ENCODE measurements at places on chromosomes 12 and 14.

GRCh38 chr14:69873877-69874780, 5.1 kb upstream of the SMOC1 start:
- H3K27me3 ChIP-seq = no peaks in the 10 kb centered on the region
- H3K4me1 ChIP-seq = no peaks in the 10 kb centered on the region
- no peak overlapping the region for H3K27ac ChIP-seq
- no peak for DNase-seq

GRCh38 chr14:102461490-102462338, 47.9 kb downstream of the ANKRD9 start:
- H3K4me3 ChIP-seq = no peak overlapping the region
- H3K4me1 ChIP-seq = no peaks in the 10 kb centered on the region
- no peak overlapping the region for H3K27ac ChIP-seq
- no peaks in the 10 kb centered on the region for H3K27me3 ChIP-seq
- no peak for DNase-seq

DNA sequence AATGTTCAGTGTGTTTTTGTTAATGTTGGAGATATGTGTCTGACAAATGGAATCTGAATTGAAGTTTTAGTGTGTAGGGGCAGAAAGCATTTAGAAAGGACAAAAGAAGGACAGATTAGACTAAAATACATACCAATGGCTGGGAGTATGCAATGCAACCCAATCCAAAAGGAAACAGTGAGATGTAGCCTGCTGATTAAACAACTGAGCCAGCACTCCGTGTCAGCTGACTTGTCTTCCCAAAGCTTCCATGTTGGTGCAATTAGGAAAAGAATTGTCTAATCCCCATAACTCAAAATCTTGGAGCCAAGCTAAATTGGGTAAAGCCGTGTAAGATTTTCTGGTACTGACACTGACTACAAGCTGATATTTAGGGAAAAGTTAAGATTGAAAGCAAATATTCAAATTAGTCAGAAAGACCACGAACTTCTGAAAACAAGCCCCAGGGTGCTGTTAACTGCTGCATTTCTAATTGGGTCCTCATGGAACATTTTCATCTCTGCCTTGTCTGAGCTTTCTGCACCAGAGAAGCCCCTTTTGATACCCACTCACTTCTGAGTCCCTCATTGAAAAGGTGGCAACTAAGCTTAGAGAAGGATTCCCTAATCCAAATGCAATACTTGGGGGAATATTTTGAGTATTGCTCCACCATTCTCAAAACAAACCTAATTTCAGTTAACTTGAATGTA, 109.1 kb downstream of the DAD1 start:
- peak overlapping the region; percentile 9 for H3K4me3 ChIP-seq
- H3K27me3 ChIP-seq = no peaks in the 10 kb centered on the region
- H3K27ac ChIP-seq = peak overlapping the region; percentile 29

DNA sequence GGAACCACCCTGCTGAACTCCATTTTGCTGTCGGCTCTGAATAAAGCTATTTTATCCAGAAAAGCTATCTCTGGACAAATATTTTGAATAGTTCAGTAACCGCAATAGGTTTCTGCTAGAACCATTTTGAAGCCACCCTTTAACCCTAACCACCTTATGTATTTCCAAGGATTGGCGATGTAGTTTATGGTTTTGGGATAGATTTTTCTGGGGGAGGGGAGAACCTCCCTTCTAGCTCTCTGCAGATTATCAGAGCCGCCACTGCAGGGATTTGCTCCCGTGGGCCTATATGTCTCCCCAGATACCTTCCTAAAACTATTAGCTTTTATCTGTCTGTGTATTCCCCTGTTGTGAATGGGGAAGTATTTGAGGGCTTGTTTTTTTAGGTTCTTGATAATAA, 1.8 kb upstream of the TUBA1B start:
- peaks cover 8% of the 10 kb centered on the region for H3K36me3 ChIP-seq
- peaks cover 23% of the 10 kb centered on the region for H3K4me1 ChIP-seq
- no peak overlapping the region for H3K4me3 ChIP-seq
- H3K27ac ChIP-seq = no peak overlapping the region
- no peak for DNase-seq

DNA sequence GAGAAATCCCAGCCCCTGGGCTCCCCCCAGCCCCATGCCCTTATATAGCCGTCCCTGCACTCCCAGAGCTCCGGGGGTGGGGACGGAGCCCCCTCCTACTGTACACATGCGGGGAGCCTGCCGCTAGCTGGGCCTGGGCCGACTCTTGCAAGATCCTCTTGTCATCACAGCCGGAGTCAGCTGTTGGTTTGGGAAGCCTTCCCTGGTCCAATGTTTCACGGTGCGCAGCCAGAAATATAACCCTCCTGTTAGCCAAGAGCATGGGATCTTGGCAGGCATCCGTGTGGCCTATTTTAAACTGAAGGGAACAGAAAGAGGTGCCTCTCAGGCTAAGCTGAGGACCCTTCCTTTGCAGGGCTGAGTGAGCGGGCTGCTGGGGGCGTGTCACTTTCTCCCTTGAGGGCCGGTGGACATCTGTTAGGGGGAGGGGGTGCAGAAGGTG, 175.3 kb downstream of the TSPAN9 start:
- H3K4me3 ChIP-seq = no peak overlapping the region
- no peaks in the 10 kb centered on the region for H3K36me3 ChIP-seq
- H3K27ac ChIP-seq = no peak overlapping the region

- H3K4me1 ChIP-seq = no peaks in the 10 kb centered on the region
- H3K4me3 ChIP-seq = no peak overlapping the region
- no peak overlapping the region for H3K27ac ChIP-seq
- no peak for DNase-seq
- no peaks in the 10 kb centered on the region for H3K27me3 ChIP-seq
- no peaks in the 10 kb centered on the region for H3K36me3 ChIP-seq
Measured at GRCh38 chr12:117603316-117604113, 242.1 kb upstream of the NOS1 start.

GRCh38 chr14:51513281-51513680, 138.4 kb upstream of the FRMD6 start:
- no peaks in the 10 kb centered on the region for H3K4me1 ChIP-seq
- no peaks in the 10 kb centered on the region for H3K27me3 ChIP-seq
- H3K4me3 ChIP-seq = no peak overlapping the region
- H3K27ac ChIP-seq = no peak overlapping the region

DNA sequence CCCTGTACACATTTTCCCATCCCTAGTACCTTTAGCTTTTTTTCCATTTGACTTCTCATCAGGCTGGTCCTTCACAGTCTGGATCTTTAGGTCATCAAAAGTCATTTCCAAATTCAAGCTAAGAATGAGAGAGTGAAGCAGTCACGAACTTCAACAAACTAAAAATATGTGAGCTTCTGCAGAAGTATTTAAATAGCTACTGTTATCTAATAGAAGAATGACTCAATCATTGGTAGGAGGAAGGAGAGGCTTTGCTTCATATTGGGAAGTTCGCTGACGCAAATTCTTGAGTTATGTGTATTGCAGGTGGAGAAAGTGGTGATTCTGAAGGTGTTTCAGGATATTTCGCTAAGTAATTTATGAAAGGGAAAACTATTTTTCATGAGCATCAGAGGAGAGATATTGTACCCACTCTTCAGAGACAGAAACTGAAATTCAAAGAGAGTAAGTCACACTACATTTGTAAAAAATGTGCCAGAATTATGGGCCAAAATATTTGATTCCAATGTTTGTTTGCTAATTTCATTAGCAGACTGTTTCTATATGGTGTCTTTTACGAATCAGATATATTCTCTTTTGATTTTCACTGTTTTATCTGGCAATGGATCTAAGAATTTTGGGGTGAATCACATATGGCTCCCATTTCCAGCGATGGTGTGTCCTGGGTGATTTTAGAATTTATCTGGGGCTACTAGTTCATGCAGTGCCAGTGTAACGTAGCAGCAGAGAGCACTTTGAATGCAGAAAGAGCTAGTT, at the start of gene OLR1:
OLR1 (minus strand) TSS at position 160 of the 756 bp plus-strand sequence; CDS start at position 105, 55 bp downstream.
- DNase-seq = no peak
- no peak within 1 kb of the TSS for H3K4me3 ChIP-seq
- no peaks in the 10 kb centered on the region for H3K27me3 ChIP-seq
- H3K36me3 ChIP-seq = no peaks in the 10 kb centered on the region

- peak overlapping the region; percentile 36 for H3K4me3 ChIP-seq
- H3K27ac ChIP-seq = peak overlapping the region; percentile 66
- peaks cover 46% of the 10 kb centered on the region for H3K4me1 ChIP-seq
- H3K27me3 ChIP-seq = no peaks in the 10 kb centered on the region
- peak; percentile 53 for DNase-seq
Measured at GRCh38 chr14:49946320-49947141, 53.6 kb downstream of the ARF6 start.

GRCh38 chr12:113152196-113152834, 2.8 kb downstream of the CFAP73 start:
- peaks cover 19% of the 10 kb centered on the region for H3K4me1 ChIP-seq
- H3K27ac ChIP-seq = no peak overlapping the region
- H3K27me3 ChIP-seq = no peaks in the 10 kb centered on the region
- peak overlapping the region; percentile 75 for H3K4me3 ChIP-seq

DNA sequence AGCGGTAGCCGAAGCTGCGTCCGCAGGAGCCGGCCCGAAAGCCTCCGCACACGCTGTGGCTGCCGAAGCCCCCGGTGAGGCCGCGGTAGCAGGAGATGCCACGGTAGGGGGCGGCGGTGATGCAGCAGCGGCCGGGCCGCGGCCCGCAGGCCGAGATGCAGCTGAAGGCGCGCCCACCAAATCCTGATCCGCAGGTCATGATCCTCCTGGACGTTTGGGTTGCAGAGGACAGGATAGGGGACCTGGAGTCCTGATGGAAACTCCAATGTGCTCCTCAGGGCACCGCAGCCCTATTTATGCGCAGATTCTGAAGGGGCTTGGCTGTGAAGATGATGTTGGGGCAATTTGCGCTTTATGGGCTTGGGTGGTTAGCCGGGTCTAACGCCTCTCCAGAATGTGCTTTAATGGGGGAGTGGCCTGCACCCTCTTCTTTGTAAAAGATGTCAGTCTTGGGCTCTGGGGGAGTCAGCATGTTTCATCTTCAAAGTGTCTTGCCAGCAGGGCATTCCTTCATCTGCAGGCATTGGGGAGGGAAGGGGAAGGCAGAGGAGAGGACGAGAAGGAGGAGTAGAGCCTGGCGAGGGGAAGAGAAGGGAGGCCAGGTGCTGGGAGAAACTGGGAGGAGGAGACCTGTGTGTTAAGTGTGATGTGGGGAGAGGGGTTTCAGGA, at the start of gene KRT81:
KRT81 (minus strand) TSS at position 268 of the 669 bp plus-strand sequence; CDS start at position 199, 69 bp downstream.
- no peaks in the 10 kb centered on the region for H3K27me3 ChIP-seq
- H3K4me3 ChIP-seq = no peak within 1 kb of the TSS
- no peak for DNase-seq
- H3K27ac ChIP-seq = no peak within 1 kb of the TSS

DNA sequence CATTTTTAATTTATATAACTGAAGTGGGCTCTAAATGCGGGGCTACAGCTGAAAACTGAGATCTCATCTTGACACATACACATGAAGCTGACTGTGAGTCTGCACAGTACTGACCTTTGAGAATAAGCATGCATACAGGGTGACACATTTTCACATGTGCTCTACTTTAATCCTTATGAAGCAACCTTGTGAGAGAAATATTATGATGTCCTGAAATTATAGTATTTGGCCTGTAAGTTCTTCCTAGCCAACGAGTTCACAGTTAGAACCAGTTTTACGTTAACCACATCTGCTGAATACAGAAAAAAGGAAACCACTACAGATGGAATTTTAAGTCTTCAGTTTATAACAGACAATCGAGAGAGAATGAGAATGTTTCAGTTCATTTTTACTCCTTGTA, 70.3 kb downstream of the SPPL3 start:
- no peak overlapping the region for H3K27ac ChIP-seq
- H3K4me3 ChIP-seq = no peak overlapping the region
- no peaks in the 10 kb centered on the region for H3K36me3 ChIP-seq
- no peaks in the 10 kb centered on the region for H3K27me3 ChIP-seq

GRCh38 chr14:95225251-95225887, 68.0 kb upstream of the DICER1 start:
- no peak overlapping the region for H3K27ac ChIP-seq
- no peaks in the 10 kb centered on the region for H3K36me3 ChIP-seq
- no peak overlapping the region for H3K4me3 ChIP-seq

- H3K4me3 ChIP-seq = no peak overlapping the region
- DNase-seq = no peak
- no peaks in the 10 kb centered on the region for H3K36me3 ChIP-seq
- no peak overlapping the region for H3K27ac ChIP-seq
Measured at GRCh38 chr12:1812650-1813302, 7.6 kb upstream of the LRTM2 start.

DNA sequence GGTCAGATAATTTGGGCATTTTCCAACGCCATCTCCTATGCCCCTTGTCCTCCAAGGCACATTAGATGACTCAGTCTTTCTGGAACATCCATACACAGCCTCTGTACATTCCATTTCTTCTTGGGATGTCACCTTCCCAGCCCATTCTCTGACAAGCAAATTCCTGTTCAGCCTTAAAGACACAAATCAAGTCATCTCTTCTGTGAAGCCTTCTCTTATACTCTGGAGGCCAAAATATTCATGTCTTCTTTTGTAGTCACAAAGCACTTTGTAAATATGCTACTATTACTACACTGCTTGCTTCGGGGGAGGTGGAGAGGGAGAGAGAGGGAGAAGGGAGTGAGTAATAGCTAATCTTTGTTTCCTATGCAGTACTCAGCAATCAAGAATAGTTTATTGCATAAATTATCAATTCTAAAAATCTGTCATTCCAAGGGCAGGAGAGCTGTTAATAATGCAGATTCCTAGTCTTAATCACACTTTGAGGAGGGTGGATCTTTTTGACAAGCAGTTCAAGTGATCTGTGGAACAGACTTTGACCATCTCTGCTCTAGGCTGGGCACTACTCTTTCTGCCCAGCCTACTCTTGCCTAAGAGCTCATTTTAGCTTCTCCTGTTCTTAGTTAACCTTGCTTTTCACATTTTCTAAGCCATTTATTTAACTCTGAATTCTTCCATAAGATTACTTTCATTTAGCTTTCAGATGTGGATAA, 27.9 kb downstream of the KCNMB4 start:
- no peak overlapping the region for H3K27ac ChIP-seq
- no peak overlapping the region for H3K4me3 ChIP-seq
- H3K27me3 ChIP-seq = no peaks in the 10 kb centered on the region
- H3K36me3 ChIP-seq = no peaks in the 10 kb centered on the region
- DNase-seq = no peak

DNA sequence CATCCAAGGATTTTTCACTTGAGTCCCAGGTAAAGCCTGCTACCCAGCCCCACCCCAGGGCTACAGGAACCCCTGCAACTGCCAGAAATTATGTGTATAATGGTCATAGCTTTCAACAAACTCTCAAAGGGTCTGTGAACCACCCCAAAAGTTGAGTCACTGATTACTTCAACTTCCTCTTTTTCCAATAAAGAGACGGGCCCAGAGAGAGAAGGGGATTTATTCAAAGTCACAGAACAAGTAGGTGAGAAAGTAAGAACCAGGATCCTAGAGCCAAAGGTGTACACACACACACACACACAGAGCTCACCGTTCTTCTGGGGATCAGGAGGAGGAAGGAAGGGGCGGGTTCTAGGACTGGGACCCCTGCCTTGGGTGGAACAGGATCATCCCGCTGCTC, 4.8 kb upstream of the ITPK1 start:
- H3K4me1 ChIP-seq = peaks cover 5% of the 10 kb centered on the region
- peaks cover 4% of the 10 kb centered on the region for H3K36me3 ChIP-seq
- no peak for DNase-seq
- no peak overlapping the region for H3K4me3 ChIP-seq
- no peak overlapping the region for H3K27ac ChIP-seq
